CD4-positive, alpha-beta T cell treated with Interleukin-10 for 1 hour (primary cell): ENCODE measurements at places on chromosomes 13 and 19.

DNA sequence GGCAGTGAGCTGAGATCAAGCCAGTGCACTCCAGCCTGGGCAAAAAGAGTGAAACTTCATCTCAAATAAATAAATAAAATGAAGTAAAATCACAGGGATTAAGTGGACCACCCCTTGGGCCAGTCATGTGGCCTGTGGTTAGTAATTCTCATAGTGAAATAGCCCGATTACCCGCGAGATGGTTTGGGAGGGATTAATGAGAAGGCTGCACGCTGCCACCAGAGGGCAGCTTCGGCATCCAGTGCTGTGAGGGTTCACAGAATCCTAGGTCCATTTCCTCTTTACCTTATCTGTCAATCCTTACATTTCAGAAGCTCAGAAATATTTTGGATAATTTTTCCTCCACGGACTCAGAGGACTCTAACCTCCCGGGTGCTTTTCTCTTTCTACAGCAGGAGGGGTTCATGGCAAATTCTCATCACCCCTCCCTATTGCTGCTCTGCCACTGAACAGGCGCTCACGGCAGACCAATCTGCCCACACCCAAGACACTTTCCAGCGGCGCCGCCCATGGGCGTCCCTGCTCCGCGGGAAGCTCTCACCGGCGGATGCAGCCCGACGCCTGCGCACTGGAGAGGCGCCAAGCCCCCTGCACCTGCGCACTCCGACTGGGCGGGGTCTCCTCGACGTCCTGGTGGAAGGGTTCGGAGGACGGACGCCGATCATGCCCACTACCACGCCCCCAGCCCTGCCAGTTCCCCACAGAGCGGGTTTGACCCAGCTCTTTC lies 11.0 kb downstream of the ZNF835 start:
- no peak for DNase-seq

DNA sequence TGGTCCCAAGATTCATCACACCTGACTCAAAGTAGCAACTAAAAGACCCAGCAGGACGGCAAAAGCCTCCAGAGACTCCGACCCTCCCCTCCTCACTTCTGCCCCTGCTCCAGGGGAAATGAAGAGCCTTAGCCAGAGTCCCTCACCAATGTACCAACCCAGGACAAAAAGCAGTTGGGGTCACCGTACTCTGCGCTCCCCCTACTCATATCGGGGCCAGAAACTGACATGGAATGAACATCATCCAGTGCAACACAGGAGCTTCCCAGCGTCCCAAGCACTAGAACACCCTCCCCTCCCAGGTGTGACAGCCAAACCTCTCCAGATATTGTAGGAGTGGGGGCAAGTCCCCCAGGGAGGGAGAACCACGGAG lies 1.7 kb downstream of the EEF2 start:
- DNase-seq = no peak

DNA sequence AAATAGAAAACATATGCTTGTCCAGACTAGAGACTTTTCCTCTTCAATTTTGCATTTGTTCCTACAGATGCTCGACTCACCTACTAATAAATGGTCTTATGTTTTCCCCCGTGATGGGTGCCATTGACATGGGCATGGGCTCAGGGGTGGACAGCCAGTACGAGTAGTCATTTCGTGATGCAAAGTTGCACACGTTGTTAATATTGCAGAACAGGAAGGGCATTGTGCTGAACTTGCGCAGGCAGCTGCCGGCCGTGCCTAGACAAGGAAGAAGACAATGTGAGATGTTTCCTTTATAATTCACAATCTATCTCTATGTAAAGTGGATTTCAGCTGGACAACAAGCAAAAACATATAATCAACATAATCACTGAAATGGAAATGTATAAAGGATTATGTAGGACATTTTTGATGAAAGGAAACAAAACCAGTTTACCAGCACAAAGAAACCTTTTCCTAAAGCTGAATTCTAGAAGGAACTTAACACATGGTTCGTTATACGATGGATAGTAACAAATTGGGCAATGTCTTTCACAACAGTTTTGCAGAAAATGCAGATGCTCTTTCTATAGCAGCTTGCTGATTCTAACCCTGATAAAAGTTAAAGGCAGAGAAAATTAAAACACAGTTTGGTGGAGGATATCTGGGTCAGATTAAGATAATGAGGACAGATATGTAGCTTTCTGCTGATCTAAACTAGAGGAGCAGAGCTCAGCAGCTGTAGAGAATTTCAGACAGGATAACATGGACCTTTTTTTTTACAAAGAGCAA lies 145.7 kb downstream of the COL4A1 start:
- DNase-seq = no peak

DNA sequence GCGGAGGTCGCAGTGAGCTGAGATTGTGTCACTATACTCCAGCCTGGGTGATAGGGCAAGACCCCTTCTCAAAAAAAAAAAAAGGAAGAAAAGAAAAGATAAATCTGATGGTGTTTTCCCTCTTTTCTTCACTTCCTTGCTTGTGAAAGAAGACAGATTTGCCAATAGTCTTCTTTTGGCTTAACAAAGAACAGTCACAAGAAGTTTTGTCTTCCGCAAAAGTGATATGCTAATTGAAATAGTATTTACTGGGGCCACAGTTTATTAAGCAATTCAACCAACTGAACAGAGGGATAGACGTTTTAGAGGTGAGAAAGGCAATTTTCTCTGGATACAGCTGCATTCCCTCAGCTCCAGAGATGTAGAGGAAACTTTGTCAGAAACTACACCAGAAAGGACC lies 22.9 kb upstream of the PLAUR start:
- no peak for DNase-seq

GRCh38 chr13:30898070-30898469 lies 8.0 kb upstream of the MEDAG start:
- no peak for DNase-seq

GRCh38 chr19:47580397-47580796 lies 7.4 kb upstream of the ZNF541 start:
- DNase-seq = no peak

- DNase-seq = peak; percentile 77
These were observed 10.5 kb upstream of the B3GNT3 start for GRCh38 chr19:17784201-17785008.

DNA sequence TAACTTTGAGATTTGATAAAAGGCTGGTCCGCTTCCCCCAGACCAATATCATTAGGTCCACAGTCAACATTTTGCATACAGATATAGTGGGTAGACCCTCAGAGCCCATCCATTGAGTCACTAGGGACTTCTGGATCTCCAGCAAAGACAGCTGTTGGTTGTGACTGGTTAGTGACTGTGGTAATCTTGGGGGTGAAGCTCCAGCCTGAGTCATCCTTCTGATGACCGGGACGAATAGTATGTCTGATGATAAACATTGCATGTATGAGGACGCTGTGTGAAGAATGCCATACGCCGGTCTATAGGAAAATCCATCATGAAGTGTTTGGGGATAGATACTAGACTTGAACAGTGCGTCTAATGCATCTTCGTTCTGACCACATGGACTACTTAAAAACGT lies 307.0 kb downstream of the UQCRFS1 start:
- no peak for DNase-seq

- peak; percentile 33 for DNase-seq
These were observed 3.8 kb upstream of the LILRA5 start for GRCh38 chr19:54316746-54317107.

DNA sequence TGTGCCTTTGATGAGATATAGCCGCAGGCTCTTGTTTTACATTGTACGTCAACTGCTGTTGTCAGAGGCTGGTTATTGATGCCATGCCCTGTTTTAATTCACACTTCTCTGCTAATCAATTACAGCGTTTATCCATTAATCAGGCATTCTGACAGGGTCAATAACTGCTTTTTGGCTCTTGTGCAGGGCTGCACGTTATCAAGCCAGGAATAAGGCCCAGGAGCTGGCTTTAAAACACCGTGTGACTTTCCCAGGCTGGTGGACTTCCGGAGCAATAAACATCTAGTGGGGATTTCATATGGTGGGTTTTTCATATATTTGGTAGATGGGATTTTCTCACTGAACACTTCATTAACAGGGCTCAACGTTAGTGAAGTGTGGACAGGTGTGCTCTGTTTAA lies 221.7 kb downstream of the TM9SF2 start:
- DNase-seq = no peak

DNA sequence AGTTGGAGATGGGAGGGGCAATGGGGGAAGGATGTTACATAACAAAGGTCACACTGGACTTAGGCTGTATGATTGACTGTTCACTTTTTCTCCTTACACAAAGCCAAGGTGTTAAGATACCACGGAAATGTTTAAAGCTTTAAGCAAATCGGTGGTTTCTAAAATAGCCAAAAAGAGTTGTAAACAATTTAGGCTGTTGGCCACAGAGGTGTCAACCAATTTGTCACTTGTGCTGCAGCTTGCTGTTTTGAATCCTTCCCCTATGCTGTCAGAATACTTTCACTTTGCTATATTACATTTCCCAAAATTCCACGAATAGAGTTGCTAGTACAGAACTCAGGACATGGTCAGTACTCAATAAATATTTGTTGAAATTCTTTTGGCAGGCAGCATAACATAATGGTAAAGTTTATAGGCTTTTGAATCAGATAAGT lies 149.3 kb downstream of the VWA8 start:
- peak; percentile 45 for DNase-seq

- no peak for DNase-seq
These were observed 1064.3 kb downstream of the DIAPH3 start for GRCh38 chr13:59099182-59099974.

DNA sequence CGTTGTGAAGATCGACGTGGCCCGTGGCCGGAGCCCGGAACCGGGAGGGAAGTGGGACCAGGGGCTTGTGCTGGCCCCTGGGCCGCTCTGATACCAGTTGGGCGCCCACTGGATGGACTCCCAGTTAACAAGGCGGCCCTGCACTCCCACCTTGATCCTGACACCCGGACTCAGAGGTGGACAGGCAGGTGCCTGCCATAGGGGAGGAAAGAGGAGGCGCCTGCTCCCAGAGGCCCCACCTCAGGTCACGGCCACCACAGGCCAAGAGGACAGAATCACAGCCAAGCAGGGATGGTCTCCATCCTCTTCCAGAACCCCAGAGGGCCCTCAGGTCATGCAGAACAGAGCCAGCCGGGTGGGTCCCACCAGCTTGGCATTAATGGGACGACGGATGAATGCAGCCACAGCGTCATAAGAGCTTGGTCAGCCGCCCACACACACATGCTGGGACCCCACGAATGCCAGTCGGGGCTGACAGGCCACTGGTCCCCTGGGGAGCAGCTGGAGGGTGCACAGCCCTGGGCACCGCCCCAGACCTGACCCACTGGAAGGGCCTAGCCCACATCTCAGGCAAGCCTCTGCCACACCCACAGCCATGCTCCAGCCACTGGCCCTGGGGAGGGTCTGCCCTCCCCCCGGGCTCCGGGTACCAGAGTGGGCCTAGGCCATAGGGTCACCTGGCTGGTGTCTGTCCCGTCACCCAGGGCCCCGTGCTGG lies 9.6 kb upstream of the KLF16 start:
- DNase-seq = no peak

DNA sequence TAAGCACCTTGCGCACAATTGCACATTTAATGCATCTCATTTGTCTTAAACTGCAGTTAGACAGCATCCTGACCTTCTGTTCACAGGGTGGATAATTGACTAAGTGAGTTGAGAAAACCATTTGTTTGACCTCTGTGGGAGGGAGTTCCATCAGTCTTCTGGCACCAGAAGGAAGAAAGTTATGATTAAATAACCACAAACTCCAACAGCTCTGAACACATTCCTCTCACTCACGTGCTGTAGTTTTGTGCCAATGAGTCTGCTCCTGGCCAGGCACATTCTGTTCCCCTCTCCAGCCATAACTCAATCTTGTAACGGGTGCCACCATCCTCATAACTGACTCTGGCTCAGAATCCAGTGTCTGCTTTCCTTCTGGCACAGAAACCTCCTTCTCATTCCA lies 817.2 kb downstream of the SLITRK1 start:
- DNase-seq = no peak

DNA sequence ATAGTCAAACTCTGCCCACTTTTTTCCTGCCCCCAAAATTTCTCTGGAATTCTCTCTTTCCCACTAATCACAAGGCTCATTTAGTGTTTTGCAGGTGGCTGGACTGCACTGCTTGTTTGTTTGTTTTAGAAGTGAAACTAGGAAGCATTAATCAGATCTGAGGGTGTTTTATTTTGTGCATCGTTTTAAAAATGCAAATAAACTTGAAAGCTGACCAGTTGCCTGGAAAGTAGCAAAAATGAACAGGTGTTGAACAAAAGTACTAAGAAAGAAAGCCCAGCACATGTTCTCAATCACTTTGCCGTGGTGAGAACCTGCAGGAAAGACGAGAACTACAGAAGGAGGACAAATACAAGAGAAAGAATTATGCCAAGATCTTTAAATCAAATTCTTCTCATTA lies 365.5 kb downstream of the PCDH9 start:
- DNase-seq = no peak

- no peak for DNase-seq
These were observed 91.2 kb downstream of the DPF1 start for GRCh38 chr19:38132781-38133180.

DNA sequence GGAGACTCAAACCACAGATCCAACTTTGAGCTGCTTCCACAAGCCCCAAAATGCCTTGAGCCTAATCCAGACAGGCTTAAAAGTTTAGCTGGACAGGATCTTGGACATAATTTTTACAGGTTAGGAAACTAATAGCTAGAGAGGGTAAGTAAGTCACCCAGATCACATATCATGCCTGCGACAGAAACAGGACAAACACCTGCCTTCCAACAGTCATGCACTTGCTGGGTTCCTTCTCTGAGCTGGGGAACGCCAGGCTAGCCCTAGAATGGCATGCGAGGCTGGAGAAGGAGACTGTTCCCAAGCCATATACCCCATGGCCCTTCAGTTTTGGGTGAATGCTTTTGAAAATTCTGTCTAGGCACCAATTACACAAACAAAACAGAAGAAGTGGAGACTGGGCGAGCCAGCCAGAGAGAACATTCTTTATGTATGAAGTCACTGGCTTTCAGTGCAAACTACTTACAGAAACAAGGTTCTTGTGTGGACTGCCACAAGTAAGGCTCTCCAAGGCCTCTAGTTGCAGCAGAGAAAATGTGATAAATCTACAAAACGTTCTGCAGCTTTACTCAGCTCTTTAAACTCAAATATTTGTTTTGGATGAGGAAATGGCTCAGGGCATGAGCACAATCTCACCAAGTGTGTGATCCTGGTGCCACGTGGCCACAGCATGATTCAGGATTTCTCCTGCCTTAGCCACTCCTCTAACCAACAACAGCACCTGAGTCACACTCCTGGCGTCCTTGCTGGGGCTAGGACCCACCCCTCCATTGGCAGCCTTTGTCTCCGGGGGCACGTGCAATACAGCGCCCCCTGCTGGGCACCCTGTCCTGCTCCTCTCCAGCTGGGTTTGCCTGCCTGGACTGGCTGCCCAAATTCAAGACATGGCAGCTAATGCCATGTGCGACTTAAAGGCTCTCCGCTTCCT lies 73.4 kb upstream of the UBL3 start:
- DNase-seq = peak; percentile 64

DNA sequence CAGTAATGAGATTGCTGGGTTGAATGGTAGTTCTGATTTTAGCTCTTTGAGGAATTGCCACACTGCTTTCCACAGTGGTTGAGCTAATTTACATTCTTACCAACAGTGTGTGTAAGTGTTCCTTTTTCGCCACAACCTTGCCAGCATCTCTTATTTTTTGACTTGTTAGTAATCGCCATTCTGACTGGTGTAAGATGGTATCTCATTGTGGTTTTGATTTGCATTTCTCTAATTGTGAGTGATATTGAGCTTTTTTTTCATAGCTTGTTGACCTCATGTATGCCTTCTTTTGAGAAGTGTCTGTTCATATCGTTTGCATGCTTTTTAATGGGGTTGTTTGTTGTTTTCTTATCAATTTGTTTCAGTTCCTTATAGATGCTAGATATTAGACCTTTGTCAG lies 245.0 kb downstream of the MTUS2 start:
- DNase-seq = no peak

GRCh38 chr13:92221916-92222315 lies 823.5 kb downstream of the GPC5 start:
- DNase-seq = no peak
